ENCODE measurements at places on chromosomes 13 and 19. TPM values are rescaled to one million over a fixed set of nuclear protein-coding genes. Genes with fewer than 3 reads are reported as not detected.

The ZNF549 gene
- total RNA-seq: 9.3 TPM

The AP1M1 gene
- 36.8 TPM for total RNA-seq

The FGF22 gene
- total RNA-seq: not detected

The FTL gene
- total RNA-seq: 430 TPM

The CEACAM1 gene
- total RNA-seq: 3.8 TPM

The TFDP1 gene
- 60.5 TPM for total RNA-seq

The DPF1 gene
- 0.92 TPM for total RNA-seq

The CGB8 gene
- not detected for total RNA-seq

The TPTE2 gene
- total RNA-seq: not detected

The ZNF540 gene
- total RNA-seq: 2.5 TPM

The LIM2 gene
- total RNA-seq: not detected

The NMRK2 gene
- total RNA-seq: 97.1 TPM
